ENCODE measurements at places on chromosomes 3 and 15. TPM values are rescaled to one million over a fixed set of nuclear protein-coding genes. Genes with fewer than 3 reads are reported as not detected.

ADAMTS7 gene
- total RNA-seq, result 0.29 TPM

OXTR gene
- total RNA-seq, result 0.27 TPM

CCDC71 gene
- 58.2 TPM for total RNA-seq

TUSC7 gene
- total RNA-seq, result not detected

GPR176 gene
- 11.8 TPM for total RNA-seq

CYP11A1 gene
- total RNA-seq, result 1.1 TPM

C3orf20 gene
- total RNA-seq, result 0.73 TPM

ITPKA gene
- total RNA-seq, result 1.3 TPM

UROC1 gene
- total RNA-seq, result 0.07 TPM

CACNA2D2 gene
- 6.1 TPM for total RNA-seq

CILP gene
- total RNA-seq, result 12.9 TPM

FOXL2NB gene
- 22.7 TPM for total RNA-seq

ADAMTS9 gene
- 152 TPM for total RNA-seq

NAA50 gene
- 90.5 TPM for total RNA-seq

HDC gene
- 3.6 TPM for total RNA-seq

TYRO3 gene
- 25.9 TPM for total RNA-seq

PRTG gene
- total RNA-seq, result 20.4 TPM

CA12 gene
- 7.7 TPM for total RNA-seq

MUC13 gene
- not detected for total RNA-seq

DET1 gene
- total RNA-seq, result 20.4 TPM

Measured in uterus (tissue), 4 donors.